ENCODE measurements at places on chromosomes 11 and 22. TPM values are rescaled to one million over a fixed set of nuclear protein-coding genes. Genes with fewer than 3 reads are reported as not detected.
A peak's percentile ranks its signal among the peaks of the same experiment; 100 is the strongest.

The CREB3L1 gene
- total RNA-seq = not detected

DNA sequence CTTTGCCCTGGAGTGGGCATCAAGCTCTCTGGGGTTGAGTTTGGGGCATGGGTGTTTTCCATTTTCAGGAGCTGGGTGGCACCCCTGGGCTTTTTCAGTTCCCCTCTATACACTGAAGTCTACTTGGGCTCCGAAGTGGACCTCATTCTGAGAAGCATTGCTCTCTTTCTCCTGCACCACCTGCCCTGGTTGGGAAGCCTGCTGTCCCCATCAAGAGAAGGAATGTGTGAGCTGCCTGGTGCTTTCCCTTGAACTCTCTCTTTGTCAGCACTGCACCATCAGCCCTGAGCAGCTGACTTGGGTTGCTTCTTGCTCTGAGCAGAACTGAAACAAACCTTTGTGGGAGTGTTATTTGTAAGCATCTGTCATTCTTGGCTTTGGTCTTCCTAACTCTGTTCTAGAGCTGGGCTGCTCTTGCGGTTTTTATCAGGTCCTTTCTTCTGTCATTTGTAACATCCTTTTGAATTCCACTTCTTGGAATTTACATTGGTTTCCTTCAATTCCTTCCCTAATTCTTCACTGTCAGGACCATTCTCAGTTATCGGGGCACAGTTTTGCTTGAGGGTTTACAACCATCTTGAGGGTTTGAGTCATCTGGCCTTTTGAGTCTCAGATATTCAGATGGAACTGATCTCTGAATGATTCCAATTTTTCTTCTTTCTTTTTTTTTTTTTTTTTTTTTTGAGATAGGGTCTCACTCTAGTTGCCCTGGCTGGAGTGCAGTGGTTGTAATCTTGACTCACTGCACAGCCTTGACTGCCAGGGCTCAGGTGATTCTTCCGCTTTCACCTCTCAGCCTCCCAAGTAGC is 20.5 kb downstream of the UBE2L3 start:
- H3K27me3 ChIP-seq = no peaks in the 10 kb centered on the region
- H3K27ac ChIP-seq = peak overlapping the region; percentile 82
- H3K4me1 ChIP-seq = peaks cover 40% of the 10 kb centered on the region
- no peak for DNase-seq
- H3K4me3 ChIP-seq = peak overlapping the region; percentile 29

GRCh38 chr11:123211981-123212380 is 16.9 kb upstream of the CLMP start:
- peaks cover 1% of the 10 kb centered on the region for H3K4me1 ChIP-seq
- no peak overlapping the region for H3K27ac ChIP-seq
- no peaks in the 10 kb centered on the region for H3K36me3 ChIP-seq
- H3K27me3 ChIP-seq = peaks cover 82% of the 10 kb centered on the region
- no peak overlapping the region for H3K4me3 ChIP-seq

DNA sequence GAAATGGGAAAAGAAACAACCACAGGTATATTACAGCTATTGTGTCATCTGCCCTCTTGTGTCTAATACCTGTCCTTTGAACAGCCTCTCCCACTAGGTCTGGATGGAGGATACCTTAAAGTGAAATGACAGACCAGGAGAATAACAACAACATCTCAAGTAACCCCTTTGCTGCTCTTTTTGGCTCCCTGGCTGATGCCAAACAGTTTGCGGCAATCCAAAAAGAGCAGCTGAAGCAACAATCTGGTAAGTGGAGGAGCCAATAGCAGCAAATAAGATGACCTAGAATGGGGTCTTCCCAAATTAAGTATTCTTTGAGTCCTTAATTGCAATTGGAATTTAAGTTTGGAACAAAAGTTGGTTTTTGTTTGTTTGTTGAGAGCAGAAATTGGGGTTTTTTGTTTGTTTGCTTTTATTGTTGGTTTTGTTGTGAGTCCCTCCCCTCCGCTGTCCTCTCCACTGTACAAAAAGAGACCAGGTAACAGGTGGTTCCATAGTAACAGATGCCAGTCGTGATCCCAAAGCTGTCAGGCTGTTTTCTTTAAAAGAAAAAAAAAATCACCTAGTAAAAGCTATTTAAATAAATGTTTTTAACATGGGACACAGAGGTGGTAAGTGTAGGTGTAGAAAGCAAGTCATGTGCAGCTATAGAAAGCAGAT is 5.7 kb downstream of the UBE4A start:
- no peak overlapping the region for H3K4me3 ChIP-seq
- no peak overlapping the region for H3K27ac ChIP-seq
- H3K27me3 ChIP-seq = no peaks in the 10 kb centered on the region
- H3K4me1 ChIP-seq = peaks cover 26% of the 10 kb centered on the region
- peaks cover 28% of the 10 kb centered on the region for H3K36me3 ChIP-seq

GRCh38 chr22:42966497-42966896 is 48.5 kb downstream of the PACSIN2 start:
- no peak for DNase-seq
- H3K4me1 ChIP-seq = peaks cover 40% of the 10 kb centered on the region
- H3K27me3 ChIP-seq = no peaks in the 10 kb centered on the region
- no peak overlapping the region for H3K4me3 ChIP-seq
- H3K27ac ChIP-seq = no peak overlapping the region
- H3K36me3 ChIP-seq = peaks cover 13% of the 10 kb centered on the region

All from activated naive CD8-positive, alpha-beta T cell treated with anti-CD3 and anti-CD28 coated beads, Interleukin-2, amount 10 ng/mL, durations not matched to agents 7 days and 5 days (primary cell).